Stimulated activated CD8-positive, alpha-beta memory T cell treated with anti-CD3 and anti-CD28 coated beads, Interleukin-15, amount 100 ng/mL, for 4 hours (primary cell): ENCODE measurements at places on chromosomes 3 and 15.

DNA sequence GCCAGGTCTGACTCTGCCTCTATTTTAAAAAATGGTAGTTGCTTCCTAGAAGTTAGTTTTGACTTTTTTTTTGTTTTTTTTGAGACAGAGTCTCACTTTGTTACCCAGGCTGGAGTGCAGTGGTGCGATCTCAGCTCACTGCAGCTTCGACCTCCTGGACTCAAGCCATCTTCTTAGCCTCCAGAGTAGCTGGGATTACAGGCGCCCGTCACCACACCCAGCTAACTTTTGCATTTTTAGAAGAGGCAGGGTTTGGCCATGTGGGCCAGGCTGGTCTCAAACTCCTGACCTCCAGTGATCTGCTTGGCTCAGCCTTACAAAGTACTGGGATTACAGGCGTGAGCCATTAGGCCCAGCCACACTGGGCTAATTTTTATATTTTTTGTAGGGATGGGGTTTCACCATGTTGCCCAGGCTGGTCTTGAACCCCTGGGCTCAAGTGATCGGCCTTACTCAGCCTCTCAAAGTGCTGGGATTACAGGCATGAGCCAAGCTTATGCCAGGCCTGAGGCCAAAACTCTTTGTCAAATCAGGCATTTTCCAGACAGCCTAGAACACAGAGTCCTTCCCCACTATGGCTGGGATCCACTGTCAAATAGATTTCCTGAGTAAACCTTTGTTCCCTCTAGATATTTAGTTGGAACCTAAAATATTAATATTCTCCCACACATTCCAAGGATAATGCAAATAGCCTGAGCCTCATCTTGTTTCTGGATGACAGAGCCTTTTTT is 13.7 kb downstream of the C3orf62 start:
- DNase-seq = no peak

GRCh38 chr3:141083226-141083625 is 32.1 kb downstream of the SPSB4 start:
- no peak for DNase-seq

DNA sequence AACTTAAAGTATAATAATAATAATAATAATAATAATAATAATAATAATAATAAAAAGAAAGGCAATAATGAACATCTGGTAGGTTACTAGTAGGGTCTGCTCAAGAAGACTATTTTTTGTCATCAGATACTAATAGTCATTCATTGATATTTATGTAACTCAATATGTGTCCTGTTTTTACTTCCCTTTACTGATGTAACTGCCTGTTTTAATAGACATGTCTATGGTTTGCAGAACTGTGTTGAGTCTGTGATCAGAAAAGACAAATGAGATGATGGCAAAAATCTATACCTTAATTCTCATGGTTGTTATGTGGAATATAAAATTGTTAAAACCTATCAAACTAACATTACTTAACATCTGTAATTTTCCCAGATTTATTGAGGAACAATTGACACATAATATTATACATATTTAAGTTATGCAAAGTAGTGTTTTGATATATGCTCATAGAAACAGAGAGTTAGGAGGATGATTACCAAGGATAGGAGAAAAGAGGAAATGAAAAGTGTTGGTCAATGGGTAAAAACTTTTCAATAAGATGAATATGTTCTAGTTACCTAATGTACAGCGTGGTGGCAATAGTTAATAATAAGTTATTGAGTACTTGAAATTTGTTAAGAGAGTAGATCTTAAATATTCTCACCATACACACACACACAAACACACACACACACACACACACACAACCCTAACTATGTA is 699.4 kb downstream of the ZPLD1 start:
- no peak for DNase-seq

- no peak for DNase-seq
These were observed 111.5 kb downstream of the ZNF609 start for GRCh38 chr15:64571857-64572291.

DNA sequence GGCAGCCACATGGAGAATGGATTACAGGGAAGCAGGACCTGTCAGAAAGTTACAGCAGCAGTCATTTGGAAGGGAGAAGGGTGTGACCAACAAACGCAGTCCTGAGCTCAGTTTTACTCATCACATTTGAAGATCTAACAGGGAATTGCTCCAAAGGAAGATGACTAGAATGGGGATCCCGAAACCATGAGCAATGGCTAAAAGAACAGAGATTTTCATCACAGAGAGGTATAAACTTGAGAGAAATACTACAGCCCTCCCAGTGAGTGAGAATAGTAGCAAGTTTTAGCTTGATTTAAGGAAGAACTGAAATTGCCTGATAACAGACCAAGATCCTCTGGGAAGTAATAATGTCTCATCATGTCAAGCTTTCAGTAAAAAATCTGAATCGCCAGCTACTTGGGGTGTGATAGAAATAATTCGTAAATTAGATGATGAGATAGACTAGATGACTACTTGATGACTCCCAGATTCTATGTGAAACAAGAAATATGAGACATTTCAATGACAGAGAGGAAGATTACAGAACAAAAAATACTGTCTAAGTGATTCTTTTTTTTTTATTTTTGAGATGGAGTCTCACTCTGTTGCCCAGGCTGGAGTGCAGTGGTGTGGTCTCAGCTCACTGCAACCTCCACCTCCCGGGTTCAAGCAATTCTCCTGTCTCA is 16.9 kb downstream of the CD47 start:
- DNase-seq = no peak

GRCh38 chr15:40927873-40928806 is 1.0 kb upstream of the DLL4 start:
- DNase-seq = no peak

GRCh38 chr3:28241221-28242160 is at the start of gene CMC1:
Gene CMC1, plus strand, starts transcription at chr3:28241619. Its CDS starts 175 bp downstream, at chr3:28241794.
- peak; percentile 86 for DNase-seq

DNA sequence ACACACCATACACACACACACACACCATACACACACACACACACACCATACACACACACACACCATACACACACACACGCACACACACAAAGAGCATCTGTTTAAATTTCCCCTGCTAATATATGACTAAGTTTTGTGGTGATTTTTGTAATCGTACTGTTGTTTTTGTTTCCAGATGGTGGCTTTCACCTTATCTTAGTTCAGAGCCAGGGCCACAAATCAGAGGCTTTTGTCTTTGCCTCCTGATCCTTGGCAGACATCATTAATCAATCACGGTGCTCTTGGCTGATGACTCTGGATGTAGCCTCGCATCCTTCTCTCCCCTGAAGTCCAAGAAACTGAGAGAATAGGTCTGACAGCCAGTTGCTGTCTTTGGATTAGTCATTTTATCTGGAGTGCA is 52.1 kb downstream of the EDEM1 start:
- no peak for DNase-seq

- DNase-seq = no peak
These were observed 31.8 kb downstream of the SLC7A14 start for GRCh38 chr3:170553788-170554757.

DNA sequence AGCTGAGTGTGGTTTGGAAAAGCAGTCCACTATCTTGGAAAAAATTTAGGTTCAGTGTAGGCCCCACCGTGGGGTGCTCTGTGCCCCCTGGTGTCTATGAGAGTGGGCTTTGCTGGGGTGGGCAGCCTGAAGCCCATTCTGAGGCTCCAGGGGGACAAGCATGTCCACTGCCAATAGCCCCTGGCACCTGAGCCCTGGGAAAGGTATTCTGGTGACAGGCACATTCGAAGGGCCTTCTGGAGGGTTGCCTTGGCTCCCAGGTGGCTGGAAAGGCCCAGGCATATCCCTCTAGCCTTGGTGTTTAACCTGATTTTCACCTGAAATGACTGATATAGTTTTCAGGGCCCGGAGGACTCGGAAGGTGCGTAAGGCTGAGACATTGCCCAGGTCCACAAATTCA is 36.1 kb downstream of the SCN5A start:
- DNase-seq = no peak

DNA sequence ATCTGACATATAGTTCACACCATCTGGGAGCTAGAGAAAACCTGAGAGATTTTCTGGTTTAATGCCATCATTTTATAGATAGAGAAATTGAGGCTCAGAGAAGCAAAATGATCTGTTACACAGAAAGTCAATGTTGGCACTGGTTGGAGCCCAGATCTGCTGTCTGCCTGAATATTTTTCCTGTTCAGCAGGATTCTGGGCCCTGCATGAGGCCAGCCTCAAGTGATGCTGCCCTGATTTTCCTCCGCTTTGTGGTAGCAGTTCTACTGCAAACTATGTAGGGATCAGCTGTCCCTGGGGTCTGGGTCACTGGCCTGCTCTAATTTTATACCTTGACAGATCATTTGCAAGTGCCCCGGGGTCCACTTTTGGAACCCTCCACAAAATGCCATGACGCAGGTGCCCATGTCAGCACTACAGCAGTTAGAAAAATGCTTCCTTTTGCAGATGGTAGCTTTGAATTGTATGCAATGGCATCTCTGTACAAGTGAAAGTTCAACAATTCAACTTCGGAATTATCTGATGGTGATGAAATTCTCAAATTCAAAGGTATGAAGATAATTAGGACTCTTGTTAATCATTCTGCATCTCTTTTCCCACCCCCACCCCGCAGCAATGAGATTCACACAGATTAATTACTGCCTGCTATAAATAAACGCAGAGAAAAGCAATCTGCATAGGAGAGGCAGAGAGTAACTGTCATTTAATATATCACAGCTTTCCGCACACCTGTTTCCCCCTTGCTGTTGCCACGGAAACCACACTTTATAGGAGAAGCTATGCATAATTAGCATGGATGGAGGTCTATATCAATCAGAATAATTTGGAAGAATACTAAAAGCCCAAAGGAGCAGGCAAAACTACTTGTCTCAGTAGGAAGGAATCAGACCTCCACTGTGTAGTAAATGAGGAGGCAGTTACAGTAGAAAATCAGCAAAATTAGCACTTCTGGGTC is 222.6 kb downstream of the PDCD6IP start:
- no peak for DNase-seq

GRCh38 chr3:165805946-165806561 is 31.2 kb downstream of the BCHE start:
- no peak for DNase-seq

DNA sequence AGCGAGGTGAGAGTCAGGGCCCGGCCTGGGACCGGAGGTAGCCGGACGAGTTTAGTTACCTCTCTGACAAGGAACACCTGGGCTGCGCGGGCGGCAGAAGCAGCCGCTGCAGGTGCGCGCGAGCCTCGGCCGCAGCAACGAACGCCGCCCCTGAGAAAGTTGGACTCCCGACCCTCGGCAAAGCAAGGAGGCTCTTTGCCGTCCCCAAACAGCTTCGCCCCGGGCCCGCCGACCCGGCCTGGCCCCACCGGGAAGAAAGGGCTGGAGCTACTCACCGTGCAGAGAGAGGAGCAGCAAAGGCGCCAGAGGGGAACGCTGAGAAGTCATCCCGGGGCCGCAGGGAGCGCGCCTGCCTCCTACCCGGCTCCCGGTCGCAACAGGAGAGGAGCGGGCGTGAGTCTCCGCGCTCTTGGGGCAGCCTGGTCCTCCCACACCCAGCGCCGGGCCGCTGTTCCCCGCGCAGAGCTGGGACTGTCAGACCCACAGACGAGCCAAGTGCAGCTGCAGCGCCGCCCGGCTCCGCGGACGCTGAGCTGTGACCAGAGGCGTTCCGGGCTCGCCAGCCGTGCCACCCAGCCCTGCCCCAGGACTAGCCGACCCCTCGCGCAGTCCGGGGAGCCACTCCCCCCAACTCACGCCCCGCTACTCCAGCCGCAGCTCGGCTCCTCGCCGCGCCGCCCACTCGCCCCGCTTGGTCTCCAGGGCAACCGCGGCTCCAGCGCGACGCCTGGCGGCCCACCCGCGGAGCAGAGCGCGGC is at the start of gene IGSF11:
IGSF11 (minus strand) TSS at position 591 of the 758 bp plus-strand sequence; CDS start at position 327, 264 bp downstream.
- DNase-seq = peak; percentile 35

GRCh38 chr3:171164067-171164465 is 137.5 kb upstream of the SLC2A2 start:
- no peak for DNase-seq

- no peak for DNase-seq
These were observed 153.7 kb upstream of the KCNMB2 start for GRCh38 chr3:178382449-178383061.

DNA sequence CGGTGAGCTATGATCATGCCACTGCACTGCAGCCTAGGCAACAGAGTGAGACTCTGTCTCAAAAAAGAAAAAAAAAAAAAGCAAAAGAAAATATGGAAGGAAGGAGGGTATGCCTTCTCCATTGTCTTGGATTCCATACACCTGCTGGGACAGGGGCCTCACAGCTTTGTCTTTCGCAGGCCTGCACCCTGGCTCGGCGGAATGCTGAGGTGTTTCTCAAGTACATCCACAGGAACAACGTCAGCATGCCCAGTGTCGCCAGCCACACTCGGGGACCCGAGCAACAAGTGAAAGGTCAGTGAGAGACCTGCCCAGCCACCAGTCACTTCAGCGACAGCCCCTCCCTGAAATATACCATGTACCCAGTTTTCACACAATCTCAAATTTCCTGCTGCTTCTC is 288.5 kb upstream of the UMPS start:
- no peak for DNase-seq

DNA sequence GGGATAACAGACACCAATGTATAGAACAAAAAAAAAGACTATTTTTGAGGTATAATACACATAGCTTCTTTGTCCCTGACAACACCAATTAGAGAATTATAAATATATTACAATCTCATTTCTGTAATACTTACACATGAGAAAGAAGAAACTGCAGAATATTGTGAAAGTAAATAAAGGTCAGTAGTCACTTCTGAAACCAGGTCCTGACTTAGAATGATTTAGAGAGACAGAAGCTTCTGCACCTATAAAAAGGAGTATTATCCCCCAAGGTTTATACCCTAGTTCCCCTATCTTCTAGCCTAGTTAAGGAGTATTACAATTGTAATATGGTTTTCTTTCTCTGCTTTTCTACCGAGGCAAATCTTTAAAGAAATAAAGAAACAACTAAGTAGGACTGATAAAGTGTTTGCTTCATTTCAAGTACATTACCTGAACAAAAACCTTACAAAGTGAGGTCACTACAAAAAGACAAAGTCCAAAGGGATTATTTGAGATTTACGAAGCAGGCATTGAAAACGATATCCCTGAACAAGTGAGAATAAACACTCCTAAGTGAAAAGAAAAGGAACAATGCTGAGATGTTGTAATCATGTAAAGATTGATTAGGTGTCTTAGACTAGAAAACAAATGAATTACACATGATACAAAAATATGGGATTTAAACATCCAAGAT is 103.0 kb downstream of the GBE1 start:
- no peak for DNase-seq

DNA sequence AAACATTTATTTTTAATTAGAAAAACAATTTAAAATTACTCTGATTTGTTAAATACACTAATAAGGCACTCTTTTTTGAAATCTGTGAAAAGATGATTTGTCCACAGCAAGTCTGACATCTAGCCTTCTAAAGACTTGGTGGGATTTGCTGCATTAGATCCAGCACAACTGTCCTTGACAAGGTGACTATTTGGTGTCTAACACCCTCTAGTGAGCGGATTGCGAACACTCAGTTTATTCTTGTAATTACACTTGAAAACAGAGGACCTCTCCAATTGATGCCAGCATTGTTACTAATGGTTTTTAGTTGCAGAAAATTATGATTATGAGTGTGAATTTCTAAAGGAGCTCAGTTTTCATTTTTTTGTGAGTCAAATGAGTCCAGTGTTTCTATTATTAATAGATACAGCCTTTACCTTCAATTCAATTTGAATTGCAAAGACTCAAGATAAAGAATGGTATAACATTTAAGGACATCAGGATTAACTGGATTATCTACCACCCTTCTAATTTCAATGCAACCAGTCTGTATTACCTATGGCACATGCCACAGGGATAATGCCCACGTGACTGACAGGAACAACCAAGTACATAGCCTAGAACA is 29.7 kb upstream of the STRIT1 start:
- no peak for DNase-seq

GRCh38 chr3:114252954-114253353 is 15.6 kb upstream of the ZNF80 start:
- DNase-seq = no peak
